ENCODE measurements at places on chromosomes 1 and 21.
A peak's percentile ranks its signal among the peaks of the same experiment; 100 is the strongest.

DNA sequence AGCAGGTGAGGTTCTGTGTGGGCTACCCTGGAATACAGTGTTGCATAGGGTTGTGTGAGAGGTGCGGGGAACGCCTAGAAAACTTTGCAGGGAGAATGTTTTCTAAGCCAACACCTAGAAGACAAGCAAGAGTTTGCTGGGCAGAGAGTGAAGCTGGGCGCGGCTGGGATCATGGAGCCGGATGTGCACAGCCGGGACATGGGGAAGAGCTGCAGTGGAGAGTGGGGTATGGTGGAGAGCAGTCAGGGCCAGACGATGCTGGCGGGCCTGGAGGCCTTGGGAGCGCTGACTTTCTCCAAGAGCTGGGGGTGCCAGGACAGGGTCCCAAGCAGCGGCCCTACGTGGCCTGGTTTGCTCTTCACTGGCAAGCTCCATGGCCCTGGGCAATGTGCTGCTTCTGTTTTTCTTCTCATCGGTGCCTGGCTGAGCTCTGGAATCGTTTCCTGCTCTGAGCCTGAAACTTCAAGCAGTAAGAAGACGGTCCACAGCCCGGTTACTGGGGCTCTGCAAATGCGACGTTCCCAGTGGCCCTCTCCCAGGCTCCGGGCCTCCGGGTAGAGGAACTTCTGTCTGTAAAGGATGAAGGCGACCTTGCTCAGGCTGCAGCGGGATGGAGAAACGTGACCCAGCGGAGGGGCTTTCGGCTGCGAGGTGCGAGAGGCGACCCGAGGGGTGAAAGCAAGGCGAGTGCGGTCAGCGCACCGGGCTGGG, 51.9 kb upstream of the CD34 start:
- no peak for DNase-seq

DNA sequence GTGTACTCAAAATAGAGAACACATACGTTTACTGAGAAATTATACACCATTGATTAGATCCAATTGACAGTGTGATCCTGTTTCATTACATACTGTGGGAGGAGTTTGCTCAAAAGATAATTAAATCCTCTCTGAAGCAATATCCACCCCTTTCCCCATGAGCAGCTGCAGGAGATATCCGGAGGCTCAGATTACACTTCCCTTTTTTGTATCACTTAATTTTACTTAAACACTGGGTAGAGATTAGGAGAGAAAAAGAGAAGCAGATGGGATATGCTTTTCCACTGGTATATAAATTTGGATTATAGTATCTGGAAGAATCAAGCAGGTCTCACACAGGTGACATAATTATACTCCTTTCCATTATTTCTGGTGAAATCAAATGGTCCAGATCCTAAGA, 333.3 kb upstream of the ZRANB2 start:
- DNase-seq, result no peak

DNA sequence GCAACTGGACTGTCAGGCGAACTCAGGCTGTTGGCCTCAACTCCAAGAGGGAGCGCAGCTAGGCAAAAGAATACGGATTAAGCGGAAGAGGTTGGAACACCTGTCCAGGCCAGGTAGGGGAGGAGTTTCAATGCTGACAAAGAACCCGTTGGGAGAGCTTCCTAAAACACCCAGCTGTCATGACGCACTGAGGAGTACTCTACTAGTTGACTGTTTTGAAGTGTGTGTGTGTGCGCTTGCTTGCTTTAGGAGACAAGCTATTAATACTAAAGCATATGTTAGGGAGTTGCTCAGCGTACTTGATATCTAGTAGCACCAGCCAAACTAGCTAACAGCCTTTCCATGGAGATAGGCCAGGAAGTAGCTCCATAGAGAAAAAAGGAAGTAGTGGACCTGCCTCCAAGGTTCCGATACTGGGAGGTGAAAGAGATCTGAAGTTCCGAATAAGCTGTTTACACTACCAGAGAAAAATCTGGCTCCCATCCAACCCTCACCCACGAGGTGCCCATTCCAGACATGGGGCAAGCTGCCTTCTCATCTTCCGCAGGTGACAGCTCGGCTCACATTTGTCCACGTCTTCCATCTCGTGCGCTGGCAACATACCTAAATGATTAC, 974 bp upstream of the FNBP1L start:
- DNase-seq, result peak; percentile 3

- peak; percentile 93 for DNase-seq
Observed at GRCh38 chr1:212712451-212713303, 13.0 kb upstream of the BATF3 start.

DNA sequence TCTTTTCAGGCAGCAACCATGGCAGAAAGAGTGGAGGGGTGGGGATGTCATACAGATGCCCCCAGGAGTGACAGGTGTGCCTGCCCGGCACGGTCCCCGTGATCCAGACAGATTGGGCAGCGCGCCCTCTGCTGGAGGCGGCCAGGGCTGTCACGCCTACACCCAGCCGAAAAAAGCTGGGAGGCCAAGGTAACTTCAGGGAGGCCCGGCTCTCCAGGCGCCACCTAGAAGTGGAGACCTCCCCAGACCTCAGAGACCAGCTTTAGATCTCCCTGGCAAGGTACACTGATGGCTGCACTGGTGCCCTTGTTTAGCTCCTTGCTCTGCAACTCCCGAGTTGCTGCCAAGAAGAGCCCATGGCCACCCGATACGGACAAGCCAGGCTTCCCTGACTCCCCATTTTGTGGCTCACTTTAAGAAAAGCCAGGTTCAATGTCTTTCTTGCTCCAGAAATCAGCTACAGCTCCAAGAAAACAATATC, 6.6 kb downstream of the GOLT1A start:
- no peak for DNase-seq

GRCh38 chr1:229897501-229897900, 169.5 kb upstream of the GALNT2 start:
- no peak for DNase-seq

DNA sequence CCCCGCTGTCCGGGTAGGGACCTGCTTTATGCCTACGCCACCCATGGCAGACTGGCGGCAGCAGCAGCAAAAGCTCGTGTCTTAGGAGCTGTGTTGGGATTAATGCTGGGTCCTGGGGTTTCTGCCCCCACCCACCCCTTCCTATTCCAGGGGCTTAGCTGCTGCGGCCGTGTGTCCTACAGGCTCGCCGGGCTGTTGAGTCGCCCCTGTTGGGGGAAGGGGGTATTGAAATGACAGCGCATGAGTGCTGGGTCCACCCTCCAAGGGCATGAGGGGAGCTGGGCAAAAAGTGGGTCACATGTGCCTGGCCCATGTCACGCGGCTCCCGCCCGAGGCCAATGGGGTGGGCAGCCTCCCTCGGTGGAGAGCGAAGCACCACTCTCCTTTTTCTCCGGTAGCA, 118.3 kb upstream of the COL6A1 start:
- DNase-seq, result no peak

GRCh38 chr21:25565272-25566211, 41.7 kb downstream of the MRPL39 start:
- no peak for DNase-seq

- no peak for DNase-seq
Observed at GRCh38 chr21:46606427-46606813, 1.5 kb upstream of the S100B start.

- DNase-seq, result no peak
Observed at GRCh38 chr1:74452035-74452434, 60.4 kb downstream of the LRRC53 start.

DNA sequence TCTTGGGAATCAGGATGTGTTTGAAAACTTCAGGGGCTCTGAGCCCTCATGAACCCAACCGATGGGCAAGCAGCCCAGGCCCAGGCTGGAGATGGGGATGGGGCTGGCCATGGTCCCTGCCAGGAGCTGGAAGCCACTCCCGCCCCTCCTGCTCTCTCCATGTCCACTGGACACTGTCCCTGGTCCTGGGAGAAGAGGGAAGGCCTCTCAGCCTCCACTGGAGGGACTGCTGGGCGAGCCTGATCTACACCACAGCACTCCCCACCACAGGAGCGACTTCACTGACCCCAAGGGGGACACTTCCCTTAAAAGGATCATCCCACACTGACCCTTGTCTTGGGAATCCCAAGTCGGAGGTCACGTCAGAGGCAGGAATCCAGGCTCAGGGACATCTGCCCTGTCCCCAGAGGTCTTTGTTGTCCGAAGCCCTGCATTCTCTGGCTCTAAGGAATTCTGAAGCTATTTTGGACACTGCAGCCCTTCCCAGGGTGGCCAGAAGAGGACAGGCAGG, 16.9 kb upstream of the COL18A1 start:
- DNase-seq, result no peak

GRCh38 chr1:11807133-11807532, 1.1 kb downstream of the CLCN6 start:
- no peak for DNase-seq

DNA sequence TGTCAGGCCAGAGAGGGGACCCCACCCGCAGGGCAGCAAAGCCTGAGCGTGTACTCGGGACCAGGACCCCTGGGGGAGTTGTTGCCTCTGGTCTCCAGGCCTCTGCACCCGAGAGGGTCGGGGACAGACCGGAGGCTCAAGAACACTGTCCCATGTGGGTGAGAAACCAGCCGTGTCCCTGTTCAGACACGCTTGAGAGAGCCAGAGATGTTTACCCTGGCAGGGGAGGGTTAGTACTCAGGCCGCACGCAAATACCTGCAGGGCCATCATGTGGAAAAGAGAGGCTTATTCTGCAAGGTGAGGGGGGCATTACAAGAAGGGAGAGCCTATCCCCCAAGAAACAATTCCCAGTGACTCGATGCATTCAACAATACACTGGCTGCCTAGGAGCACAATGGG, 74.0 kb upstream of the ARHGEF16 start:
- no peak for DNase-seq

DNA sequence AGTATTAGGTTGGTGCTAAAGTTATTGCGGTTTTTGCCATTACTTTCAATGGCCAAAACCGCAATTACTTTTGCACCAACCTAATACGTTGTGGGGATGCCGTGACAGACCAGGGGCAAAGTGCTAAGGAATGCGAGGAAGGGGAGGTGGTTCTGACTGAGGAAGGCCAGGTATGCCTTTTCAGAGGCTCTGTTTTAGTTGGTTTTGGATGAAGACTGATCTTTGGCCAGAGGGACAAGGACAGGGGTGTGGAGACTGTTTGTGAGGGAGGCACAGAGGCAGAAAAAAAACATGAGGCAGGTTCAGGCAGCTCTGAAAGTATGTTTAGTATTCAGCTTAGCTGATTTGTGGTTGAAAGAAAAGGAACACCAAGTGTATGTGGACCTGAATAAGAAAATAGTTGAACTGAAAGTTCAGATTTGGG, 358.2 kb downstream of the RPS6KC1 start:
- DNase-seq, result no peak

DNA sequence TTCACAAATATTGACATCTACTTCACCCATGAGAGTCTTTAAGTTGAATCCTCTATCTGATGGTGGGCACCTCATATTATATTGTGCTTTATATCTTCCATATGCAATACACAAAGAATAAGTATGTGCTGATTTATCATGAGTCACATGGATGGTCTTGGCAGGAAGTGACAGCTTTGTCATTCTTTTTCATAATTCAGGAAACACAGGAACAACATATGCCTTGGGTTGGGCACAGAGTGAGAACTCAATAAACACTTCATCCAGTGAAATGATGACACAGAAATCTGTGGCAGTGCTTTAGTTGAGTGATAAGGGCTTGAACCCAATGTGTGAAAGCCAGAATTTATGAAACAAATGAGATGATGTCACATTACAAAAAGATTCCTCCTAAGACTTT, 41.2 kb downstream of the GADD45A start:
- DNase-seq, result no peak

DNA sequence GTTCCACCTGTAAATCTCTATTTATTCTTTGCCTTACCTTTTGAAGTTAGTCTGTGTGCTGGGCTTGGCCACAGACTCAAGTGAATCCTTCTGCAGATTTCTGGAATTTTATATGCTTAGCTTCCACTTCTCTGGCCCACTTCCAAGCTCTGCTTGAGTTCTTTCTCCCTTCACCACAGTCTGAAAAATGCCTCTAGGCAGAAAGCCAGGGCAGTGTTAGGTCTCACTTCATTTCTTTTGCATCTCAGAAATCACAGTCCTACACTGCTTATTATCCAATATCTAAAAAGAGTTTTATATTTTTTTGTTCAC, 48.9 kb downstream of the INKA2 start:
- peak; percentile 91 for DNase-seq

DNA sequence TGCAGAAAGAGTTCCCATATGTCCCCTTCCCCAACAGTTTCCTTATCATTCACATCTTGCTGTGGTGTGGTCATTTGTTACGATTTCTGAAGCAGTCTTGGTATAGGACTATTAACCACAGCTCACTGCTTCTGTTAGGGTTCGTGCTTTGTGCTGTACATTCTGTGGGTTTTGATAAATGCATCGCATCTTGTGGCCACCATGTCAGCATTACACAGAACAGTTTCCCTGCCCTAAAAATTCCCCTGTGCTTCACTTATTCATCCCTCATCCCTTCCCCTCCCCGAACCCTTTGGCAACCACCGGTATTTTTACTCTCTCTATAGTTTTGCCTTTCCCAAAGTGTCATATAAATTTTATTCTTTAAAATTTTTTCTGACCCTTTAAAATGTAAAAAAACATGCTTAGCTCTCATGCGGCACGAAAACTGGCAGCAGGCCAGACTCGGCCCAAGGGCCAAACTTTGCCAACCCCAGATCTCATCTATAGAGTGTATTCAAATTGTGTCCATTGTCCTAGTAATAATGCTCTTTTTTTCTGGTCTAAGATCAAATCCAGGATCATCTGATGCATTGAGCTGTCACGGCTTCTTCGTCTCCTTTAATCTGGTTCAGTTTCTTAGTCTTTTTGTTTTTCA, 78.2 kb downstream of the SIM2 start:
- peak; percentile 43 for DNase-seq

GRCh38 chr1:241391926-241392710, 35.1 kb upstream of the RGS7 start:
- no peak for DNase-seq

- DNase-seq, result no peak
Observed at GRCh38 chr1:231964241-231964640, 337.7 kb downstream of the DISC1 start.

DNA sequence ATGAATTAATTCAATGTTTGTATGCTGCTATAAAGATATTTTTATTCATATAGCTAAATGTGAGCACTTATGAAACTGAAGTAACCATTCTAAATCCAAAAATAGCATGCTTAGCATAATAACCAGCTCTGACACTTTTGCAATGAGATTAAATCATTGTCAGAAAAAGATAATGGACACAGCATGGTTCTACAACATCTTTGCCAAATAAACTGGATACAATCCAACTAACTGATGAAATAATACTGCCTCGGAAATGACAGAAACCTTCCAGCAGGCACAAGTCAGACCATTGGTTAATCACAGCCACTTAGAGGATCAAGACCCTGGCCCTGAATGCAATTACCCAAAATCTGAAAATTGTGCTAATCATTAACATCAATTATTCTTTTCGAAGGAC, 592.7 kb upstream of the ADGRL4 start:
- no peak for DNase-seq

- DNase-seq, result no peak
Observed at GRCh38 chr1:145999321-146000024, 3.1 kb upstream of the TXNIP start.

DNA sequence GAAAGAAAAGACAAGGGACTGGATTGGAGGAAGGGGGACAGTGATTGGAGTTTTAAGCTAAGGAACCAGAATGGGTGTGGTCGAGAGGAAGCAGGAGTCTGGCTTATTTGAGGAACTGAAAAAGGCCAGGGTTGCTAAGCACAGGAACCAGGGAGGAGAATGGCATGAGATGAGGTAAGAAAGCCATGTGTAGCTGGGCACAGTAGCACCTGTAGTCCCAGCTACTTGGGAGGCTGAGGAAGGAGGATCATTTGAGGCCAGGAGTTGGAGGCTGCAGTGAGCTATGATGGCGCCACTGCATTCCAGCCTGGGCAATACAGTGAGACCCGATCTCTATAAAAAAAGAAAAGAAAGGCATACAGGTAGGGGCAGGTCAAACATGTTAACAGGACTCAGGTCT, 8.1 kb upstream of the KHDRBS1 start:
- DNase-seq, result no peak

GRCh38 chr1:151133018-151133806, 13.2 kb downstream of the SEMA6C start:
- no peak for DNase-seq
